ENCODE measurements at places on chromosomes 11 and 22.

GRCh38 chr11:15723966-15724365 lies 609.2 kb downstream of the INSC start:
- DNase-seq = no peak

DNA sequence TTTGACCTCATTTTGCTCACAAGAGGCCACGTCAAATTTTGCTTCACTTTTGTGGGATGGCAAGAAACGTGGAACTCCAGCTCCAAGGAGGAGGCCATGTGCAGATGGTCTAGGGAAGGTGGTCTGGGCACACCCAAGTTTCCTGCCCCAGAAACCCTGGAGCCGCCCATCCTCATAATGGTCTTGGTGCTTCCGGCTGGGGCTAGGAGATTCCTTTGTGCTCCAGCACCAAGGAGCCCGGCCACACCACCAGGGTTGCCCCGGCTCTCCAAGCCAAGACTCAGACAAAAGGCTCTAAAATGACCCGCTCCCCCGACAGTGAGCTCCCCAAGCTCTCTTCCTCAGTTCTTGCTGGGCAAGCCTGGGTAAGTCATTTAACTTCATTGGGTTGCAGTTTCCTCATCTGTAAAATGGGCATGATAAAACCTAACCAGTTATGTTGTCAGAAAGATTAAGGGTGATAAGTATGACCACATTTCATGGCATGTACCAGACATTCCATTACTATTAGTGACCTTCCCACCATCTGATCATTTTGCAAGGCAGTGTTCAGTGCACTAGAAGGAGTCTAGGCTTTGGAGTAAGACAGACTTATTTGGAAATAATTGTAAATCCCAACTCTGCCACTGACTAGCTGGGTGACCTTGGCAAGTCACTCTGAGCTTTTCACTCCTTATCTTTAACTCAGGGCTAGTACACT lies 23.3 kb downstream of the DKK3 start:
- no peak for DNase-seq

- DNase-seq = peak; percentile 29
Measured at GRCh38 chr11:2930704-2931419, 1.6 kb upstream of the PHLDA2 start.

GRCh38 chr11:35953081-35953760 lies 9.4 kb downstream of the LDLRAD3 start:
- no peak for DNase-seq

- no peak for DNase-seq
Measured at GRCh38 chr11:94910779-94911178, 62.6 kb downstream of the CWC15 start.

DNA sequence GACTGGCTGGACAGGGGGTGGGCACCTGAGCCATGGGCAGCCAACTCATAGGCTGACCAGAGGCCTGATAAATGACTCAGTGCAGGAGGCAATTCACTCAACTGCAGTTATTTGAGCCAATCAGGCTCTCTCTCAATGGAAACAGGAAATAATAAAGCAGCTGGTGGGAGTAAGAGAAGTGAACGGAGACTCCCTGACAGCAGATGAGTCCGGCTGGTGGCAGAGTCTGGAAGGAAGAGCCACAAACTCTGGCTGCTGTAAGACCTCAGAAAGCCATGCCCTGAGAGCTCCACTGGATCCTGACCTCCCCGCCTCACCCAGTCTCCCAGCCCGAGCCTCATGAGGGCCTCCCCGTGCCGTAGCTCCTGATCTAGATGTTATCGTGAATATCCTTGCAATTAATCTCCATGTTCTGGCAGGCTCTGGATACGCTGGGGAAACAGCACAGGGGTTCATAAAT lies 69.8 kb downstream of the TRIM29 start:
- no peak for DNase-seq

- no peak for DNase-seq
Measured at GRCh38 chr11:47271961-47272661, 2.2 kb downstream of the MADD start.

DNA sequence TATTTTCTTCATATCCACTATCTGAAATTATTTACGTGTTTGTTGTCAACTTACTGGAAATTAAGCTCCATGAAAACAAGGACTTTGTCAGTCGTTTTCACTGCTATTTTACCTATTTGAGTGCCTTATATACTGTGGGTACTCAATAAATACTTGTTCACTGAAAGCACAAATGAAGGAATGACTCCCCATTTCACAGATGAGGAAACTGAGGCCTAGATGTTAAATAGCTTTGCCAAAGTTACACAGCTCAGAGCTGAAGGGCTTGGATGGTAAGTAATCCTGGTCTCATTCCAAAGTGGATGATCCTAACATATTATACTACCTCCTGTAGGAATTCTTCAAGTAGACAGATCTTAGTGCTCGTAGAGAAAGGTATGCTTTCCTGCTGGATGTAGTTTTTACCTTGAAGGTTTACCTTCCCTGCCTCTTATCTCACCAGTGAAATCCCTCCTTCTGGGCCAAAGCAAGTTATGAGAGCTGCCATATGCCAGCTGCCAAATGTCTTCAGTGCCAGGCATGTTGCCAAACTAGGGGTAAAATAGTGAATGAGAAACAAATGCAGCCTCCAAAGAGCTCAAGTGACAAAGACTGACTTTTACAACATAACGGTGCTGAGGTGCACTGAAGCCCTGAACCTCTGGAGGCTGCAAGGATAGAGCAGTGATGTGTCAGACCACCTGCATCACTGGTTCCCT lies 129.7 kb downstream of the TRIM44 start:
- no peak for DNase-seq

DNA sequence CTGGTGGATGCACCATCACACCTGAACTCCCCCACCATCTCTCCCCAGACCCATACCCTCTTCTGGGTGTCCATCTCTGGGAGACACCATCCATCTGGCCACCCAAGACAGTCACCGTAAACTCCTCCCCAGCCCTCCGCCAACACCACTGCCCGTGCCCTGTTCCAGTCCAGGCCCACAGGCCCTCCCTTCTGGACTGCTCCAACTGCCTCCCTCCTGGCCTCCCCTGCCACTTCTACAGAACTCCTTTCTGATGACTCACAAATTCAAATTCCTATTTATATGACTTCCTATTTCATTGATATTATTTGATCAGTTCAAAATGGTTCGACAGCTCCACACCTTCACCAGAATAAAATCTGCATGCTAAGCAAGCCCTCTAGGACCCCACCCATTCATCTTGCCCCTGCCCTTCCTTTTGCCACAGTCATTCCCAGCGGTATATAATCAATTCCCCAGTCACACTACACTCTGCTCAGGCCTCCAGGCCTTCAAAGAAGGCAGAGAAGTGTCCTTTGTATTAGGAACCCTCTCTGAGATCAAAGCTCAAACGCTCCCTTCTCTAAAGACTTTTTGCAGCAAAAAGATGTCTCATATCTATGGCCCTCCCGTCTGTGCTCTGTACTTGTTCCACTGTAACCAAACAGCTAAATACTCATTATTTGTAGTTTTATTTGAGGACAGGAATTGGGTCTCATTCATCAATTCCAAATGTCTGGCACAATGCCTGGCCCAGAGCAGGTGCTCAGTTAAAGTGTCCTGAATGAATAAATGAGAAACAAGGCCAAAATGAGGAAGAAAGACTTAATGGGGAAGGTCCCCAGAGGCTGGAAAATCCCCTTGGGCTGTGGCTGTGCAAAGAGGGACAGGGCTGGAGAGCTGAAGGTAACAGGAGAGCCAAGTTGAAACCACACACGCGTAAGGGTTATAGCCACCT lies 29.0 kb downstream of the MYH9 start:
- DNase-seq = no peak

- DNase-seq = no peak
Measured at GRCh38 chr11:1560649-1561251, 11.3 kb downstream of the DUSP8 start.

- no peak for DNase-seq
Measured at GRCh38 chr11:12205330-12205729, 94.9 kb downstream of the MICAL2 start.

DNA sequence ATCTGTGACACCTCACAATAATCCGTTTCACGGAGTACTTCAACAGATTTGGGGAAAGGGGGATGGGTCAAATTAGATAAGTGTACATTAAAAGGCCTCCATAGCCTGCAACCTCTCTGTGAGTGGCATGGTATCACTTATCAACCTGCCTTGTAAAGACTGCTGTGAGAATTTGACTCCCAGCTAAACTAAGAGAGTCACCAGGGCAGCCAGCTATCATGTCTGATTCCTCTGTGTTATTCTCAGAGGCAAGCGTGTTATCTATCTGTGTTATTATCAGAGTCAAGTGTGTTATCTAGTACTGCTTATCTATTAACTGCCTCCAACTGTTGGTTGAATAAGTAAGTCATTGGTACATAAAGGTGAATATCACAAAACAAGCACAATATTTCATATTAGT lies 4.1 kb upstream of the FAM83F start:
- DNase-seq = no peak

- no peak for DNase-seq
Measured at GRCh38 chr11:3157381-3158130, 7.6 kb downstream of the OSBPL5 start.

- no peak for DNase-seq
Measured at GRCh38 chr11:74297484-74297883, 14.0 kb downstream of the P4HA3 start.

DNA sequence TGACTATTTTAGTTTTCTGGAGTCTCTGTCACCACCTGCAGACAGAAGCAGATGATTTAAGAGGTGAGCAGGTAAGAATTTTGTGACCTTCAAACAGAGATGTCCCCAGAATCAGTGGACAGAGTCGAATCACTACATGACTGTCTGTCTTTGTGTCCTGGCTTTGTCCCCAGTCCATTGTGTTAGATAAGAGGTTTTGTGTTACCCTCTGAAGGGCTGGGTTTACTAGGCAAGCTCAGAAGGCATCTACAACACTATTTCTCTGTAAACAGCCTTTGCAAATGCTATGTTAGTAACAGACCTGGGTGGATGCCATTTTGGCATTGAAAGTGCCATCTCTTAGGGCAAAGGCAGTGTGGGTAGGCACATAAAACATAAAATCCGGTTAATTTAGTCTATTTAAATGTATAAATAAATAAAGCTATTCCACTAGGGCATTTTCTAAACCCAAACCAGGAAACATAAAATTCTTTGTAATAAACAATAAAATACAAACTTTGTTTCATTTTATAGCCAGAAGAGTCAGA lies 40.3 kb upstream of the CADM1 start:
- DNase-seq = no peak

- DNase-seq = no peak
Measured at GRCh38 chr11:114091516-114092397, 32.2 kb downstream of the ZBTB16 start.

GRCh38 chr22:23752750-23753149 lies 1.5 kb downstream of the VPREB3 start:
- DNase-seq = no peak

- DNase-seq = no peak
Measured at GRCh38 chr22:19497245-19497644, 17.5 kb downstream of the CDC45 start.

DNA sequence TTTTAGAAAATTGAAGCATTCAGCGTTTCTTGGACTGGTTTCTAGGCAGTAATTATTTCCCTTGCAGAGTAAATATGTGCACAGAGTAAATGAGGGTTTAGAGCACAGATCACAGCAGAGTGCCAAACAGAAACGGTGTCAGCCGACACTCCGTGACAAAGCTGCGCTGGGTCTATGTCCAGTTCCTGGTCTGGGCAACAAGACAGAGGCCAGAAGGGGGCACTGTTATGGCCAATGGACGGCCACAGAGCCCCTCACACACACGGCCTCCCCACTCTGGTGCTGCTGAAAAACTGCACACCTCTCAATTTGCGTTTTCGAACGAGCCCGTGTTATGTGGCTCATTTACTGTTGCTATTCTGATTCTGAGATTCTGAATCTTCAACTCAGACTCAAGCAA lies 180.7 kb downstream of the MPPED1 start:
- no peak for DNase-seq

- no peak for DNase-seq
Measured at GRCh38 chr11:123255909-123256308, 60.9 kb upstream of the CLMP start.

DNA sequence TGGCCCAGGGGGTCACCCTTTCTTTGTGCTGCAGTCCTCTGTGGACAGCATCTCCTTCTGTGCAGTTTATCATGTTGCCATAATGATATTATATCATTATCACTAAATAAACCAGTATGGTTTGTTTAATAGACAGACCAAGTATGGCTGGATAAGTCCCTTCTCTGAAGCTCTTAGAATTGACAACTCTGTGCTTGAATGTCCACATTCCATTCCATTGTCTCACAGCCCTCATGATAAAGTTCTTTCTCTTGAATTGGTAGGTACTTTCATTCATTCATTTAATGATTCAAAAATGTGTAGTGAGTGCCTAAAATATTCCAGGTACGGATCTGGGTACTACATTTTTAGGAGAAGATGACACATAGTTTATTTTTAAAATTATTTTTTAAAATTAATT lies 7.8 kb downstream of the RPS6KA4 start:
- no peak for DNase-seq

GRCh38 chr11:128528294-128528693 lies 59.1 kb downstream of the ETS1 start:
- DNase-seq = no peak

DNA sequence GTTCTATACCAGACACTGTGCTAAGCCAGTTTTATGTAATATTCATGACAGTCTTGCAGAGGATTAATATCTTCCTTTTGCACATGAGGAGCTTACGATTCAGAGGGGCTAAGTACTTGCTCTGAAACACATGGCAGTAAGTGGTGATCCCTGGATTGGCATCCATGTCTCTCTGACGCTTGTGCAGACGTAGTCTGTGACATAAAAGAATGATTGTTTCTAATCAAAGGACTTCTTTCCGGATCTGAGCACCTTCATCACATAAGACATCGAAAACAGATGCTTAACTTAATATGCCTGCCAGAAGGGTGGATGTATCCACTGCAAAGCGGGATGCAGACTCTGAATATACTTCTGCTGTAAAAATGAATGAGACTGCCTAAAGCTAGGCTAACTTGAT lies 74.8 kb downstream of the ARHGAP42 start:
- DNase-seq = no peak

- DNase-seq = peak; percentile 54
Measured at GRCh38 chr11:35330931-35331330, 88.4 kb downstream of the SLC1A2 start.

- no peak for DNase-seq
Measured at GRCh38 chr22:42619261-42620063, 4.8 kb upstream of the POLDIP3 start.

DNA sequence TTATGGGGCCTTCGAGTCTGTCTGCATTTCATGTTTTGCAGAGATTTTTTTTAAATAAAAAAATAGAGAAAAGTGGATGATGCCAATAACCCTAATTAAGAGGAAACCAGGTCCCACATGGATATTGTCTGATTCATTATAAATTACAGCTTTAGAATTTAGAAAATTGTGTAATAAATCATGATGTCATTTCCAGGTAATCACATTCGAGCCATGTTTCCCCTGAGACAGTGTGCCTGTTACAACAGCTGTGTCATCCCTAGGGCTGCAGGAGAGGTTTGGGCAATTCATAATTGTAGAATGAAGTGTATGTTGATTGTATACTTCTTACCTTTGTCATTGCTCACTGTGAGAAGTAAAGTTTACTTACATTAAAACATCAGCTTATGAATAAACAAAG lies 38.3 kb downstream of the NCAM1 start:
- no peak for DNase-seq

DNA sequence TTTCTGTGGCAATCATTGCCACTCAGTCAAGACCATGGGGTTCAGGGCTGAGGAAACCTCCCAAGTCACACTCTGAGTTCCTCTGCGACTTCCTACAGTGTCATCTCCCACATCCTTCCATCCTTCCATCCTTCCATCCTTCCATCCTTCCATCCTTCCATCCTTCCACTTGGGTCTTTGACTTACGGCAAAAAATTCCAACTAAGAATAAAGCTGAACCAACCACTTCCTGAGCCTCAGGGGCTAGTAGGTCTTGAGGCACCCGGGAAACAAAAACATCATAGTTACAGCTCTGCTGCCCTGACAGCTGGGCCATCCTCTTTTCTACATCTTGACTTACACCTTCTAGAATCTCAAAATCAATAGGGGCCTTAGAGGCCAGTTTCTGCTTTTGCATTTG lies 32.1 kb downstream of the EHF start:
- no peak for DNase-seq

Measured in activated effector memory CD4-positive, alpha-beta T cell treated with Interleukin-2 at 50 U/mL for 16 hours (primary cell).